ENCODE measurements at places on chromosomes 12 and 14.

DNA sequence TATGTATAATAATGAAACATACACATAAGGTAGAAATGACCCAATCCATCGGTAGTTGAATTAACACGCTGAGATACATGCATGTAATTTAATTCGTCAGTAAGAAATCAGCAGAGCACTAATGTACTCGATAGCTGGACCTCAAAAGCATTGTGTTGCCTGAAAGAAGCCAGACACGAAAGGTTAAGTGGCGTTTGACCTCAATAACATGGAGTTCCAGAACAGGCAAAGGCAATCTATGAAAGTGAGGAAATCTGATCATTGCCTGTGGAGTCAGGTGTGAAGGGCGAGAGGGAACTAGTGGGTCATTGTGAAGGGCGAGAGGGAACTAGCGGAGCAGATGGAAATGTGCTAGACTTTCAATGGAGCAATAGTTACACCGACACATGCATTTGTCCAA is 970.4 kb upstream of the TMEM132C start:
- no peak for DNase-seq

DNA sequence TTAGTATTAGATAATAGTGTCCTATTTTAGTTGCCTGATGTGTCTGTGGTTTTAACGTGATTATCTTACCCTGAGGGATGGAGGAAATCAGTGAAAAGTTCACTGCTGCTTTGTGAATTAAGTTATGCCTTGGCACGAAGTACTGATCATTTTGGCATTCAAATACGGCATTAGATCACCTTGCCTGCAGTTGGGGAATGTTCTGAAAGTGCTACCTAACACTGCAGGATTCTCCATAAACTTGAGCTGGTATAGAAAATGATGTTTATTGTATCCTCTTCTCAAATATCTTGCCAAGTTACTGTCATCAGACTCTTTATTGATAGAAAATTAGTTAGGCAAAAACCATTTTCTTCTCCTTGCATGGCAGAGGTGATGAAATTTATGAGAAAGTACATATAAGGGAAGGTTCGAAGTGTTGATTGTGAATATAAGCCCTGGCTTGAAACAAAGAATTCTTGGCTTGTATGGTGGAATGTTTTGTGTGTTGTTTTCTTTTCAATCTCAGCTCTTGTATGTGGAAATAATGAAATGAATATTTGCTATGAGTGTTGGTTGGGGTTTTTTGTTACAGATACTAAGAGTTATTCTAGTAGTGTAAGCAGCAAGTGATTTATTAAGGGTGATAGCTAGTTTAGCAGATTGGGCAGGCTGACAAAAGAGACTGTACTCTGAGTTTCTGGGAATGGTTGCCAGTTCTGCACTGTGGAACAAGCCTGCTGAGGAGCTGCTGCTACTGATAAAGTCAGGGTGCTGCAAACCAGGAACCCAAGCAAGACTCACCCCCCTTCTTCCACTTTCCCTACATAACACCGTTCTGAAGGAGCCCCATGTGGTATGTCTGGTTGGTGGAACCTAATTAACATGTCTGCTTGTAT is 448.3 kb downstream of the PCNX1 start:
- DNase-seq, result no peak

- no peak for DNase-seq
Observed at GRCh38 chr14:103045371-103045869, 11.9 kb downstream of the CDC42BPB start.

DNA sequence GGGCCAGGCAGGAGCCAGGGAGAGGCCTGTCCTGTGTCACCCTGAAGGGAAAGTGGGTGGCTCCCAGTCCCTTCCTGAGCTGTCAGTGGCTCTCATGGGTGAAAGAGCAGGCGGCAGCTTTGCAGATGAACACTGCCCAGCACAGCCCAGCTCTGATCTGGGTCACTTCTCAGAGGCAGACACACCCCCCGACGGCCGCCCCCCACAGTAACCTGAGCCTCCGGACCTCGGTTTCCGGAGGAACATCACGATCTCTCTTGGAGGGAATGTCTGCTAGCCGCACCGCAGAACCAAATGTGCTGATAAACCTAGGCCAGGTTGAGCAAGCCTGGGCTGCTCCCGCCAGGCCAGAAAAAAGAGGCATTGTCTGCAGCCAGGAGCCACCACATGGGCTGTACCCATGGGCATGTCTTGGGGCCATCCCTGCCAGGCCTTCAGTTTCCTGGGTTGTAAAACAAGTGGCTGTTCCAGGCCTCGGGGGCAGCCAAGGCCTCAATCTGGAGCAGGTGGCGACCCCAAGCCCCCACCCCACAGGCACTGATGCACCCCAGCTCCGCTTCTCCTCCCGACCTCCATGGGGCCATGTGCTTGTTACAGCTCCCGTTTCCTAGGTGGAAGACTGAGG is 57.6 kb downstream of the NCOR2 start:
- no peak for DNase-seq

DNA sequence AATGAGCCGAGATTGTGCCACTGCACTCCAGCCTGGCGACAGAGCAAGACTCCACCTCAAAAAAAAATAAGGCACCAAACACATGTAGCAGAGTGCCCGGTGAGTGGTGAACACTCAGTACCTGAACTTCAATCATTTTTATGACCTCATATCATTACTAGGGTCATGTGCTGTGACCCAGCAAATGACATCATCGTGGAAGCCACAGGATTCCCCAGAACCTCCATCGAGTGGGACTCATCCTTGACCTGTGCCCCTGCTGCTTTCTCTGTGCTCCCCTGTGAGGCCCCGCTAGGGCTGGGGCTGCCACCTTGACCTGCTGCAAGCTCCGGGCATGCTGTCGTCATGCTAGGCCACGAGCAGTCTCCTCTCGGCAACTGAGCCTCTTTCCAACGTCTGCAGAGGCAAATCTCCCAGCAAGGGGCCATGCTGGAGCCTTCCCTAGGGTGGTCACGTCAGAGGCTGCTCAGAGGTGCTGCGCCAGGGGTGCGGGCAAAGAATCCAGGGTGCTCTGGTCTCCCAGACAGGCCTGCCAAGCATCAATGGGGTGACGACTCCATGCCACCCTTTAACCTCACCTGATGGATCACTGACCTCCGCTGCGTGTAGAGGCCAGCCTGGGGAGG is 18.5 kb downstream of the GLTP start:
- no peak for DNase-seq

GRCh38 chr12:113113397-113113796 is 22.2 kb downstream of the RASAL1 start:
- DNase-seq, result no peak

DNA sequence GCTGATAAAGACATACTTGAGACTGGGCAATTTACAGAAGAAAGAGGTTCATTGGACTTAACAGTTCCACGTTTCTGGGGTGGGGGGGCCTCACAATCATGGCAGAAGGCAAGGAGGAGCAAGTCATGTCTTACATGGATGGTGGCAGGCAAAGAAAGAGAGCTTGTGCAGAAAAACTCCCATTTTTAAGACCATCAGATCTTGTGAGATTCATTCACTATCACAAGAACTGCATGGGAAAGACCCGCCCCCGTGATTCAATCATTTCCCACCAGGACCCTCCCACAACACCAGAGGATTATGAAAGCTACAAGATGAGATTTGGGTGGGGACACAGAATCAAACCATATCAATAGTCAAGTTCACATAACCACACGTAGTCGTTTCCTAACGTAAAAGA is 85.5 kb downstream of the USP15 start:
- DNase-seq, result no peak

Measured in activated gamma-delta T cell treated with Interleukin-2 at 50 U/mL for 16 hours (primary cell).